Activated CD4-positive, CD25-positive, alpha-beta regulatory T cell treated with anti-CD3 and anti-CD28 coated beads, Interleukin-2, amount 50 U/mL, for 24 hours (primary cell): ENCODE measurements at places on chromosomes 5 and 9.

- ATAC-seq, result no peak
Measured at GRCh38 chr9:87290241-87291052, 207.2 kb upstream of the DAPK1 start.

GRCh38 chr9:16023446-16023845, 470.6 kb downstream of the CCDC171 start:
- no peak for ATAC-seq

- ATAC-seq, result no peak
Measured at GRCh38 chr5:90575712-90576111, 17.1 kb downstream of the ADGRV1 start.

GRCh38 chr5:135443161-135443960, 3.8 kb downstream of the DCANP1 start:
- no peak for ATAC-seq

DNA sequence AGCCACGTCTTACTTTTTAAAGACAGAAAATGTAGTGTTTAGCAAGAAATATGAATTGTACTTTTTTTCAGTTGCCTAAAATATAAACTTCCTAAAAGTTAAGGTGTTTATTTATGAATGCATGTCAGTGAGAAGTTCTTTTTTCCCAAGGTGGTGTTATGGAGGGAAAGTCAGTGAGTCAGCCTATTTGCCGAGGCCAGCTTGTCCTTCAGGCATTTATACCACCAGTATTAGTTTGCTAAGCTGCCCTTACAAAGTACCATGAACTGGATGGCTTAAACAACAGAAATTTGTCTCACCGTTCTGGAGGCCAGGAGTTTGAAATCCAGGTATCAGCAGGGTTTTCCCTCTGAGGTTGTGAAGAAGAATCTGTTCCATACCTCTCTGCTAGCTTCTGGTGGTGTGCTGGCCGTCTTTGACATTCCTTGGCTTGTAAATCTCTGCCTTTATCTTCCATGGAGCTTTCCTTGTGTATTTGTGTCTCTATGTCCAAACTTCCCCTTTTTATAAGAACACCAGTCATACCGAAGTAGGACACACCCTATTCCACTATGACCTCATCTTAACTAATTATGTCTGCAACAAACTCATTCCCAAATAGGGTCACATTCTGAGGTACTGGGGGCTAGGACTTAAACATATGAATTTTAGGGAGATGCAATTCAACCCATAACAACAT, 38.4 kb downstream of the PRKACG start:
- no peak for ATAC-seq

DNA sequence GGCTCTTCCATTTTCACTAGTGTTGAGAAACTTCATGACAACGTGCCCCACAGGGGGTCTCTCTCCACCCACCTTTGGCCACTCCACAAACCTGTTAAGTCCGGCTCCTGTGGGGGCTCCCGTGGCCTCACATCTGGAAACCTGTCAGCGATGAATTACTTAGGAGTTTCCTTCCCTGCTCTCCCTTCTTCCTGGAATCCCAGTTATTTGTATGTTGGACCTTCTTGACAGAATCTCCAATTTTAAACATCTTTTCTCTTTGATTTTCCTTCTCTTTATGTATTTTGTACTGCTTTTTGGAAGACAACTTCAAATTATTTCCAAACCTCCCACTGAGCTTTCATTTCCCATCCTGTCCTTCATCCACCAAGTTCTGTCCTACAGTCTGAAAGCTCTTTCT, 55.1 kb upstream of the NRARP start:
- ATAC-seq, result no peak

DNA sequence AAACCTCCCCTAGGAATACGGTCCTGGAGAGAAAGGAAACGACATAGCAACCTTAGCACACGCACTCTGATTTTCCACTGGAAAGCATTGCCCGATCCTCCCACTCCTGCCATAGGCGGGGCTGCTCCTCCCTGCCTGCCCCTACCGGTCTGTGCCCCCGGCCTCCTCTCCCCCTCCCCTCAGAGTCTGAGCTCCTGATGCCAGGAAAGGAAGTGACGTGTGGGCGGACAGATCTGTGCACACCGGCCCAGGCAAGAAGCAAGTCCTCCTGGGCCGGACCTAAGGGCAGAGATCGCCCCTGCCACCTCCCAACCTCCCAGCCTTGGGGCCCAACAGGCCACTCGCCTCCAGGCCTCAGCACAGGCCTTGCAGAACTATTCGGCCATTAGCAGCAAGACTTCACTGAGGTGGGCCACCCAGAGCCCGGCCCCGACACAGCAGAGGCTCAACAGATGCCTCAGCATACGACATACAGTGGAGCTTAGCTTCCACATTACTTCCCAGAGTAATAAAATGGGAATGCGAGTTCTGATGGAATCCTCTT, 7.2 kb downstream of the NINJ1 start:
- no peak for ATAC-seq

DNA sequence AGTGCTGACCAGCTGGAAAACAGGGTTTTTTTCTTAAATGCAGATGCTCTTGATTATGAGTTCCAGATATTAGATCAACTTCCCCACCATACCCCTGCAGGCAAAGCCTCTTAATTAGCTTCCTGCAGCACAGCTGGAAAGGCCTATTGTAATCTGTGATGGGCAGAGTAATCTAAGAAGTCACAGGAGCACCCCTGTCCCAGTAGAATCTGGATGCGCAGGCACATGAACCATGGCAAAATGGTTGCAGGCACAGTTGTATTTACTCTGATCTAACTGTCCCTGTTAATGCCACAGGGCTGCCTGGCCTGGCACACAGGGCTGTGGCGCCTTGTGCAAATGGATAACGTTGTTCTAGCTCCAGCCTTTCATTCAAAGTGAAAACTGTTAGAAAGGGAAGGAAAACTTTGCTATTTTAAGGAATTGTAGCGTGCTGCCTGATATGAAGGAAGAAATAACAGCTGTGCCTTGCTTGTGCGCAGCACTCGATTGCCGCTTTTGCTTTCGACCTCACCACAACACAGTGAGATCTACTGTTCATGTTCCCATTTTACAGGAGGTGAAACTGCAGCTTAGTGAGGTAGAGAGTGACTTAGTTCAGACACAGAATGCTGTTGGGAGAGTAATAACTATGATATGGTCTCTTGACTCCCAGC, 2.3 kb downstream of the TGFBI start:
- no peak for ATAC-seq

DNA sequence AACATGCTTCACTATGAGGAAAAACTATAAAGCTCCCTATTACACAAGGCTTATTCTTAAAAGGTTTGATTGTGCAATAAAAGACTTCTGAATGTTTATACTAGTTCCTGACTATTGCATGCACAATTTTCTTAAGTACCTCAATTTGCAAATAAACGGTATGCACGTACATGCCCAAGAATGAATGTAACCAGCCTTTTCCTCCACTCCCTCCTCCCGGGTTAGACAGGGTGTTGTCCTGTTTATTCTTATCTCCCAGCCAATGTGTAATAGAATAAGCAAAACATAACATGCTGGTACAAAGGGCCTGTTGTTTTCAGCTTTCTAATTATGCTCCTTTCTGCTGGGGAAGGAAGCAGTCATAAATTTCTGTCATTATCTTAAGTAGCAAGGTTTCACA, 79.1 kb downstream of the AOPEP start:
- no peak for ATAC-seq

- ATAC-seq, result no peak
Measured at GRCh38 chr5:157610990-157611389, 35.4 kb upstream of the ADAM19 start.

GRCh38 chr5:17343675-17344074, 126.2 kb downstream of the BASP1 start:
- ATAC-seq, result peak; percentile 36

GRCh38 chr9:98406469-98406868, 151.0 kb upstream of the TBC1D2 start:
- ATAC-seq, result no peak

GRCh38 chr5:34895641-34896419, 19.5 kb downstream of the RAD1 start:
- no peak for ATAC-seq

DNA sequence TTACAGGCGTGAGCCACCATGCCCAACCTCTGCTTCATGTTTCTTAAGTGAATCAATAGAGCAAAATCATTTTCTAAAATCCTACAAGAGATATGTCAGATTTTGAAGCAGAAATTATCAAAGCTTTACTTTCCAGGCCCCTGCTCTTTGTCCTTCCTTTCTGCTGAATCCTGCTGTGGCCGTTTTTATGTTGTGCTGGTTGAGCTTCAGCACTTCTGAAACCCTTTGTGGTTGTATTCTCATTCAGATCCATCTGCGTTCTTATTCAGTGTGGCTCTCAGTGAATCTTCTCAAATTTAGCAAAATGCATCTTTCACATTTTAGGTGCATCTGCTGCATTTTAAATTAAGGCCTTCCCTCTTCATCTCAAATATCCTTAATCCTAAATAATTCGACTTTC, 26.0 kb downstream of the JMY start:
- no peak for ATAC-seq

DNA sequence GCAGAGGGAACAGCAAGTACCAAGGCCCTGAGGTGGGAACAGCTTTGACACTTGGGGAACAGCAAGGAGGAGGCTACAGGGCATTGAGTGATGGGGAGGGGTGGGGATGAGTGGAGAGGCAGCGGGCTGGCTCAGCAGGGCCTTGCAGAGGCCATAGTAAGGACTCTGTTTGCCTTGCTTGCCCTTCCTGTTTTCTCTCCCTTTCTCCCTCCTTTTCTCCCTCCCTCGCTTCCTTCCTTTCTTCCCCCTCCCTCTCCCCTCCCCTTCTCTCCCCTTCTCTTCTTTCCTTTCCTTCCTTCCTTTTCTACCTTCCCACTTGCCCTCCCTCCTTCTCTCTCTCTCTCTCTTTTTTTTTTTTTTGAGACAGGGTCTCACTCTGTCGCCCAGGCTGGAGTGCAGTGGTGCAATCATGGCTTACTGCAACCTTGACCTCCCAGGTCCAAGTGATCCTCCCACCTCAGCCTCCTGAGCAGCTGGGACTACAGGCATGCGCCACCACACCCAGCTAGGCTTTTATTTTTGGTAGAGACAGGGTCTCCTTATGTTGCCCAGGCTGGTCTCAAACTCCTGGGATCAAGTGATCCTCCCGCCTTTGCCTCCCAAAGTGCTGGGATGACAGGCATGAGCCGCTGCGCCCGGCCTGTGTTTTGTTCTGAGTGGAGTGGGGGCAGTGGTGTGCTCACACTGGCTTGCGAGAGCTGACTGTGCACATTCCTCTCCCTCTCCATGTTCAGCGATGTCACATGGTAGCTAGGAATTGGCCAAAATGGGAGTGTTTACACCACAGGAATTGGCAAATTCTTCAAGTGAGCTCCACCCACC, 17.1 kb downstream of the IER5L start:
- ATAC-seq, result no peak

DNA sequence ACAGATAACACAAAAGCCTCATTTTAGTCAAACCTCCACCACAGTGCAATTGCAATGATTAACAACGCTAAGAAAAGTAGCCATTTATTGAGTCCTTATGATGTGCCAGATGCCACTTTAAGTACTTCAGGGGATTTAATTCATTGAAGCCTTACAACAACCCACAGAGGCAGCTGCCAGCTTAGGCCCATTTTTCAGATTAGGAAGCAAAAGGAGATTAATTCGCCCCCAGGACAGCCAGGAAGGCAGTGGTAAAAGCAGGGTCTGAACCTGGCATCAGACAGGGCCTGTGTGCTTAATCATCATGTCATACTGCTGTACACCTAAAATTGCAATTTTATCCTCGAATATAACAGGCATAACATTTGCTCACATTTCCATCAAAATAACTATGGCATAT, 23.9 kb downstream of the MED27 start:
- no peak for ATAC-seq

DNA sequence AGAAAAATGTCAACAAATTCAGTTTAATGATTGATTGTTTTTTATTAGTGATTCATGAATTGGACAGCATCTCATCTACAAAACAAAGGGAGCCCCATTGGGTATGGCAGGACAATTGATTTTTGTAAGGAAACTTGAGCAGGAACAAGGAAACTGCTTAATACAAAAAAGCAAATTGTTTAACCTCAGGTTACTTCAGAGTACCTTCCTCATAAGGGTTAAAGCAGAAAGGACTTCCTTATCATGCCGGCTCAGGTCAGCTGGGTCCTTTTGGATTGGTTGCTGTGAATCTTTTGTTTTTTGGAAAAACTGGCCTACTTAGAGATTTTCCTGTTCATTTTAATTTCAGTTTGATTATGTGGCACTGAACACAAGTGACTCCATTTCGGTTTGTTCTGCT, 211.8 kb downstream of the ARRDC3 start:
- no peak for ATAC-seq

GRCh38 chr9:90095682-90096081, 490.9 kb downstream of the GADD45G start:
- ATAC-seq, result no peak

DNA sequence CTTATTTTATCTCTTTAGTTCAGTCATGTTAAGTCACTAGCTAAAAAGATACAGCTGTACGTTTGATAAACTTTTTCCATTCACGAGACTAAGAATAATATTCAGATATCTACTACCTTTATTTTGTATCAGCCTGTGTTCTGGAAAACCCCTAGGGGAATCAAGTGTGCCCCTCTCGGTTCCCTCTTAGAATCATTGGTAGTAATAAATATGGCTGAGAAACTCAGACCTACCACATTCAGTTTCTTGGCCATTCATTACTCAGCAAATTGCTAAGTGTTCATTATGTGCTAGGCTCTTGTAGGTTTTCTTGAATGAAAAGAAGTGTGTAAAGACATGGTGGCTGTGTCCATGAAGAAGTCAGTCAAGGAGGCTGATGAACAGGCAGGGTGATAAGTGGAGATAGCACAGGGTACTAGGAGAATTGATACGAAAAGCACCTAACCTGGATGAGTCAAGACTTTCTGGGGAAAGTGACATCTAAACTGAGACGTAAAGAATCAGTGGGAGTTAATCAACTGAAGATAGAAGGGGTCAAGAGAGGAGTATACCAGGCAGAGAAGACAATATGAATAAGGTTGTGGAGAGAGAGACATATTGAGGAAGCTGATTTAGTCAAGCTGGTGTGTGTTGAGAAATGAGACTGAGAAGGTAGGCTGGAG, 86.2 kb downstream of the CSNK1G3 start:
- ATAC-seq, result peak; percentile 63

GRCh38 chr5:139394654-139395566, at the start of gene PROB1:
TSS of gene PROB1 (minus strand) at chr5:139395104. CDS start at chr5:139395081, 23 bp downstream.
- ATAC-seq, result no peak

- no peak for ATAC-seq
Measured at GRCh38 chr9:87100001-87100400, 152.7 kb upstream of the GAS1 start.

GRCh38 chr9:72728031-72728770, 206.8 kb downstream of the TMC1 start:
- ATAC-seq, result no peak

DNA sequence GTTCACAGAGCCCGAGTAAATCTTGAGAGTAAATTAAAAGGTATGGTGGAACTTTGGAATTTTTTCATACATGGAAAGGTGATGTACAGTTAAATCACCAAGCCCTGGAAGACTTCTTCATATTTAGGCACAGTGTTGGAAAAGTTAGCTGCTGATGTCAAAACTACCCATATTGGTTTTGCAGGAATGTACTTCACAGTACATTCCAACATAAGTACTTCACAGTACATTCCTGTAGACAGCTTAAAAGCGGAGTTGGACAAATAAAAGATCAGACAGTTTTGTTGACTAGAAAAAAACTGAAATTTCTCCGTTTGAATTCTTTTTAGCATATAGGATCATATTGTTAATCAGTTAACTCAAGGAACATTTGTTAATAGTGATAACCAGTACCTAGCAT, 1.8 kb downstream of the RANBP17 start:
- no peak for ATAC-seq
